ENCODE measurements at places on chromosomes 12 and 14. TPM values are rescaled to one million over a fixed set of nuclear protein-coding genes. Genes with fewer than 3 reads are reported as not detected.

DNA sequence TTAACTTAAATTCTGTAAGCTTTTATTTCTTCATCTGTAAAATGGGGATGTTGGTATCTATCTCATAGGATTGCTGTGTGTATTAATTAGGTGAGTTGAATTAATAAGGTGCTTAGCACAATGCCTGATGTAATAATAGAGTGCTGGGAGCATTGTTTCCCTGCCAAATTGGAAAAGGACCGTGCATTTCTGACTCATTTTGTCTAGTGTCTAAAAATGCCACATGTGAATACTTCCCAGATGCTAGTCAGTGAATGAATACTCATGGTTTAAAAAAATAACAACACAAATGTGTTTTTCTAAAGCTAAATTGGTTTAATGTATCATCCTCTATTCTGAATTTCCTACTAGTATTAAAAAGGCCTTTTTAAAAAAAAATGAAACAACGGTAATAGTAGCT is 45.4 kb upstream of the NEDD1 start:
- no peak for DNase-seq

DNA sequence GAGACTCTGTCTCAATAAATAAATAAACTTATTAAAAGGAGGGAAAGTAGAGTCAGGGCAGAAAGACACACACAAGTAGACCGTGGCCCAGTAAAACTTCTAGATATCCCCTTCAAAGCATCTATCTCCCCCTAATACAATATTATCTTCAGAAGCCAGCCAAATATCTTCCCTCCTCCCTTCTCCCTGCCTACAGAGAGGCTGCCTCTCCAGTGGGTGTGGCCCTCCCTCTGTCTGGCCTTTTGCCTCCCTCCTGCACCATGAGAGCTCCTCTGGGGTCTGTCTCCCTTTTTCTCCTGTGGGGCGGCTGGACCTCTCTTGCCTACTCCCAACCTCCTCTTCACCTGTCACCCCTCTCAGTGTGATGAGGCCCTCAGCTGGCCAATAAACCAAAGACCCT is 139.2 kb downstream of the EGLN3 start:
- no peak for DNase-seq

DNA sequence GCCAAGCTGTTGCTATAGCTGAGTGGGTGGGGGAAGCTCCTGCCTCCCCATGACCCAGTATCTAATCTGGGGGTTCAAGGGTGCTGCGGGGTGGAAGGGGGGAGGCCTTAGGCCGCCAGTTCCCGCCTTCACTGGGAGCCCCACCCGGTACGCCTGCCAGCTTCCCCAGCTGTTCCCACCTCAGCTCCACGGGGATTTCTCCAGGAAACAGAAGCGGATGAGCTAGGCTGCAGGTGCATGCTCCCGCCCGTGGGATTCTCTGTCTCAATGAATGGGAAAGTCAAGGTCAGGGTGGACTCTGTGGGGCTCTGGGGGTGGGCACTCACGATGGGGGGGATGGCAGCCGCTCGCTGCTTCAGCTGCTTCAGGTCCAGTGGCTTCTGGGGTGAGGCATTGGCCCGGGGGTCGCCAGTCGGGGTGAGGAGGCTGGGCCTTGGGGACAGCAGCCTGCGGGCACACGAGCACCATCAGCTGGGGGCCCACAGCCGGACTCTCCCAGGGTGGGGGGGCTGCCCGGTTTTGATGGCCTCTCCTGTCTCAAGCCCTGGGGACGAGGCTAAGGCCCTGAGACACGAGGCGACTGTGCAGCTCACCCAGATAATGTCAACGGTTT is 68.6 kb downstream of the RFLNA start:
- DNase-seq = no peak

DNA sequence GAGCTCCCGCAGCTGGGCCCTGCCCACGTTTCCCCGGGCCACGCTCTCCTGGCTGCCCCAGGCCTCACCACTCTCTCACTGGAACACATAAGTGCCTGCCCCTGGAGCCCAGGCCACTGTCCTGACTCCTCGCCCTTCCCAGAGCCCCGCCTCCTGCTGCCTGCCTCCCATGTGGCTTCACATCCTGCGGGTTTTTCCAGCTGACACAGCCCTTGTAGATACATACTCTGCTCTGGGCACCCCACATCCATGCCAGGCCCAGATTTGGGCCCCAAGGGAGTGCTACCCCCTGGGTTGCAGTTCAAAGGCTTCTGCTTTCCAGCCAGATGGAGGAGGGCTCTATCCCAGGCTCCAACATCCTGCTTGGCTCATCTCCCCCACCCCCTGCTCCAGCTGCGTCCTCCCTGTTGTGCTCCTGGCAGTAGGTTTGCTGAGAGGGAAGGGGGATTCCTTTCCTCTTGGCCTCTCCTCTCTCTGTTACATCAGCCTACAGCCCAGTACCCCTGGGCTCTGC is 60.1 kb downstream of the TSPAN9 start:
- no peak for DNase-seq

DNA sequence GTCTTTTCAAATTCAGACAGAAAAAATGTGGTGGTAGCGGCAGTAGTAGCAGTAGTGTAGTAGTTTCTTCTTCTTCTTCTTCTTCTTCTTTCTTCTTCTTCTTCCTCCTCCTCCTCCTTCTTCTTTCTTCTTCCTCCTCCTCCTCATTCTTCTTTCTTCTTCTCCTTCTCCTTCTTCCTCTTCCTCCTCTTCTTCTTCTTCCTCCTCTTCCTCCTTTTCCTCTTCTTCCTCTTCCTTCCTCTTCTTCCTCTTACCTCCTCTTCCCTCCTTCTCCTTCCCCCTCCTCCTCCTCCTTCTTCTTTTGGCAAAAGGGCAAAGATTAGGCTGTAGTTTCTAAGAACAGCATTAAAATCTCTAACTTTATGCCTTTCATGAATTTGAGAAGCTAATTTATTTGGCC is 59.6 kb upstream of the INSM2 start:
- DNase-seq = no peak

DNA sequence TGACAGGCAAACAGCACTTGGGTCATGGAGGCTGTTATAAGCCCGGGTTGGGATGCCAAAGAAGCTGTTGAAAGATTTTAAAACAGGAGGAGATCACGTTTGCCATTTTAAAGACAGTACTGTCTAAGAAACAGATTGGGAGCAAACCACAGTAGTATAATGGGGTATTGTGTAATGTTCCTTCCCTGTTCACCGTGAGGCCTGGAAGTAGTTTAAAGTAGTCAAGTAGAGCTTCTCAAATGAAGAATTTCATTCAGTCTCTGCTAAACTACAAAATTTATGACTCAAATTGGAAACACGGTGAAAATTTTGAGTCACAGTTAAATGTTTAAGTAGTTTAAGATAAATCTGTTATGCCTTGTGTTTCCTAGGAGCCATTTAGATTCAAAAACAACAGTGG is 35.8 kb downstream of the ATP2A2 start:
- no peak for DNase-seq

GRCh38 chr12:4197922-4198763 is 75.4 kb upstream of the CCND2 start:
- no peak for DNase-seq

DNA sequence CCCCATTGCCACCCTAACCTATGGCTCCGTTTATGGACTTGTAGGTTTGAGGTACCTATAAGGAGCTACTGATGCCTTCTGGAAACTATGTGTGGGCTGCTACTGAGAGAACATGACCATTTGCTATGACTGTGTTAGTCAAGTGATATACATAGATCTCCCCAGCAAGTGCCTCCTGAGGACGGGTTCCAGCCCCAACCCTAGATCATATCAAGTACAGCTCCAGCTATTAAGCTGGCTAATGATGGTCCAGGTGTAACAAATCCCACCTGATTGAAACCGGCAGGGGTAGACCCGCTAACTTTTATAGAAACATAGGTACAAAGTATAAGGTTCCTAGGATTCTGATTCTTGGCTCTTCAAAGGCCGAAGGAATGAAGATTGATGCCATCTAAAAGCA is 23.7 kb downstream of the NINJ2 start:
- no peak for DNase-seq

GRCh38 chr12:45907955-45908354 is 82.4 kb downstream of the SCAF11 start:
- DNase-seq = no peak

- DNase-seq = no peak
Observed at GRCh38 chr14:54673193-54674045, 106.5 kb downstream of the SAMD4A start.

DNA sequence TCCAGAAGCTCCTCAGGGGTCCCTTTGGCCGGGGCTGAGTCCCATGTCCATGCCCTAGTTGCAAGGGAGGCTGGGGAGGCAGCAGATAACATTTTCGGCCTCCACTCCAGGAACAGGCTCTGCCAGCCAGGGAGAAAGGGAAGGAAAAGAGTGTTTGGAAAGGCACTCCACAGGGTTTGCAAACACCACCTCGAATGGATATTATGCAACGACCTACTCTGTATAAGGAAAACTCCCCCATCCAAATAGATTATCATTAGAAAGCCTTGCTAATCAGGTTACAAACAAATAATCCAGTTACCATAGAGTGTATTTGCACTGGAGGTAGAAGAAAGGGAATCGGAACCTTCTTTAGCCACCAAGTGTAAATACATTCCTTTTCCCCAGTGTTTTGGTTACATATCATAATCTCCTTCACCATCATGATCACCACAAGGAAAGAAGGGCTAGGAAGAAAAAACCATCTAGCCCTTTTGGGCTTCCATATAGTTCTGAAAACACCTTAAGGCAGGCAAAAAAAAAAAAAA is 40.4 kb downstream of the TMCC3 start:
- no peak for DNase-seq

DNA sequence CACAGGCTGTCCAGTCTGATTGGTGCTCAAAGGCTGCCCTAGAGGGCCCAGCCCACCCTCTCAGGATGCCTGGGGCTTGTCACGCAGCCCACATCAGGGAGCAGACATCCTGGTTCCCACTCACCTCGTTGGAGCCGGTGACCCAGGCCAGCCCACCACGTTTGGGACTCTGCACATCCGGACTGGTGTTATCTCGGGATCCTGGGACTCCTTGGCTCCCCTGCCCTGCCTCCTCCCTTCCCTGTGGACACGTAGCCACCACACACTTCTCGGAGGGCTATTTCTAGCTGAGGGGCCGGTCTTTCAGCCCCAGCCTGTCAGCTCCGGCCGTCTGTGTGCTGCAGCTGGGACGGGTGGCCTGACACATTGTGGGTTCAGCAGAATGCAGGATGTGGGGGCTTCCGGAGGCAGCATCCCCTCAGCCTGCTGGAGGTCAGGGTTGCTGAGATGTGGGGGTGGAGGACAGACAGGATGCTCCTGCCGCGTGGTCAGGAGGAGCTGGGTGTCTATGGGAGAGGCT is 12.8 kb upstream of the FGF23 start:
- peak; percentile 10 for DNase-seq

DNA sequence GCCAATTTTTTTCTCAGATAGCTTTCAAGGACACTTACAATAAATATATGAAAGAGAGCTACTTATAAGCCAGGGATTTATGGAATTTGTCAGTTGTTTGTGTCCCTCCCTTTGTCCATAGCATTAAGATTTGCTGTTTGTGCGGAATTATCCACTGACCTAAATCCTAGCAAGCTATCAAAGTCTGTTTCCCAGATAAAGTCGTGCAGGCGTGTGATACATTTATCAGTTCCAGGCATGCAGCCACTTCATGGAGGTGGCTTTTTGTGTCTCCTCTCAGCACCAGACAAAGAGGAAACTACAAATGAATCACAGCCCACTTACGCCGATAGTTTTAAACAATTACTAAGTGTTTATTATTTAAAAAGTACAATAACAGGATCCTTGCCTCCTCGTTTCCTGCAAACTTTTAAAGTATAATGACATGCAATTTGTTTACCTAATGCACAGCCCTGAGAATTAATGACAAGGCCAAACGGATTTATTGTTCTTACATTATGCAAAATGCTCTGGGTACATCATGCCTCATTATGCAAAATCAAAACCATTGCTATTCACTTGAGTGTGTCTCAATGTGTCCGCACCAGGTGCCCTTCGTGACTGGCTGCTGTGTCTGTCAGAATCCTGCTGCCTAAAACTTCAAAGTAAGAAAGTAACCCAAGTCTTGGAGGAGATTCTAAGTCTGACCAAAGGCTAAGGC is 423.2 kb downstream of the GLT1D1 start:
- DNase-seq = no peak

DNA sequence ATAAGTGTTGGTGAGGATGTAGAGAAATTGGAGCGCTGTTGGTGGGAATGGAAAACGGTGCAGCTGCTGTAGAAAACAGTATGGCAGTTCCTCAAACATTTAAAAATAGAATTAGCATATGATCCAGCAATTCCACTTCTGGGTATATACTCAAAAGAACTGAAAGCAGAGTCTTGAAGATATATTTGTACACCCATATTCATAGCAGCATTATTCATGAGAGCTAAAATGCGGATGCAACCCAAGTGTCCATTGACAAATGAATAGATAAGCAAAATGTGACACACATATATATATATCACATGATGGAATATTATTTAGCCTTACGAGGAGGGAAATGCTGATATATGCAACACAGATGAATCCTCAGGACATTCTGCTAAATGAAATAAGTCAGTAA is 84.7 kb upstream of the CEP83 start:
- DNase-seq = no peak

DNA sequence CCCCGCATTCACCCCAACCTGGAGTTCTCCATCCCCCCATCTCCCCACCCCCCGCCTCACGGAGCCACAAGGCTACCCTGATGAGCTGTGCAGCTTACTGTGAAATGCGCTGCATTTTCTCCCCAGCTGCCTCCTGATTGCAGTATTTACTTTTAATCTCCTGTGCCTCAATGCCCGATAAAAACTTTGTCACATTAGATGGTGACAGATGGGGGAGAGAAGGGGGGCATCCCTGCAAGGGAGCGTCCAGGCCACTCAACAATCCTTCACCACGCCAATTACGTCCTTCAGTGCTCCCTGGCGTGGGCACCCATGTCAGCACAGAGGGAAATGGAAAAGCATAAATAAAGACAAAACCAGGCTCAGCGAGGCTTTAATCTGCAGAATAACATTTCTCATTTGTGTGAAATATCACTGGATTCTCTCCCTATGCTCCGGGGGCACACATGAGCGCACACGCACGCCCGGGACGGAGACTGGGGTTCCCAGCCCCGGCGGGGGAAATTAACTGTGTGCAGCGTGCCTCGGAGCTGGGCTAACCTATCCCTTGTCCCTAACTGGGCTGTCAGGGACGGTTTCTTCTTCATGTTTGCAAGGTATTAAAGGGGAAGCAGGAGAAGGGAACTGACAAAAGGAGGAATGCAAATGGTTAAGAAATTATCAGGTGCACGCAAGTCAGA is 186.7 kb upstream of the VASH1 start:
- no peak for DNase-seq

DNA sequence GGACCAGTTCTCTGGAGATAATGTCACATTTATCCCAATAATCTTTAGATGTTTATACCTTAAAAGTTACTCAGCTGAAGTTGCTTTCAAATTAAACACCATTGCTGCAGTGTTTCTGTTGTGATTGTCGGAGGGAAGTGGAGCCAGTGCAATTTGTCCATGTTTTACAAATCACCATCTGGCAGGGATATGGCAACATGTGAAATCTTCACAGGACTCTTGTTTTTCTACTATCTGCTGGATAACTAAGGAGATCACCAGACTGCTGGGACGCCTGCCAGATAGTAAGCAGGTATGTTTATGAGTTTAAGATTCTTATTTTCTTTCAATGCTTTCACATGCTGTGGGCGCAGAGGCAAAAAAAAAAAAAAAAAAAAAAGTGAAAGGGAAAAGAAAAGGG is 100.3 kb upstream of the SOX5 start:
- no peak for DNase-seq

GRCh38 chr12:84641940-84642545 is 270.6 kb downstream of the SLC6A15 start:
- no peak for DNase-seq

GRCh38 chr12:2490831-2491230 is 303.9 kb upstream of the FKBP4 start:
- DNase-seq = no peak

Gene MUCL1
- total RNA-seq = not detected

Gene AQP5
- total RNA-seq = not detected

Gene LBHD2
- total RNA-seq = not detected

Gene BIN2
- total RNA-seq = 273 TPM

Gene ZC2HC1C
- total RNA-seq = 0.99 TPM

Gene PDE3A
- 0.30 TPM for total RNA-seq

Gene PPFIA2
- total RNA-seq = not detected

Measured in CD4-positive, CD25-positive, alpha-beta regulatory T cell (primary cell).